ENCODE measurements at places on chromosomes 2 and 18.

GRCh38 chr2:239212121-239212928, 188.5 kb downstream of the HDAC4 start:
- no peak for DNase-seq

DNA sequence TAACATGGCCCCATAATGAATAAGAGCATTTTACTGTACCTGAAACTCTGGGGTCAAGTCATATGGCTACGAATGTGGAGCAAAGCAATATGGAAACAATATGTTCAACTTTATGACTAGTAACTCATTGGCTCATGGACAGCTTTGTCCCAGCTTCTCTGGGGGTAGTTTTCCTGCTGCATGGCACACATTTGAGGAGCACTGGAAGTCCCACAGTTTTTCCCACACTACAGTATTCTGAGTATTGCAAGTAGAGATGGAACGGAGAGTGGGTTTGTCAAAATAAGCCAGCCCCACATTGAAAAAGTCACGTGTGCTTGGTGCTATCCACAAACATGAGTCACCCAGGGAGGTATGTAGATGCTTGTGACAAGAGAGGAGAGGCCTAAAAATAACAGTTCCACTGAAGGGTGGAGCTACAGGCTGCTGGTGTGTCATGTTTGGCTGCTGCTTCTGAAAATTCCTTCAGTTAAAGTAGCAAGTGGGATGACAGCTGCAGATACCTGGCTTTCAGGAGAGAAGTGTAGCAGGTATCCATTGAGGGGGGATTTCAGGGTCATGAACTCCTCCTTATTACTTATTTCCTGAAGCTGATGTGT, 48.2 kb upstream of the CTAGE1 start:
- DNase-seq: no peak

- DNase-seq: no peak
Measured at GRCh38 chr18:76232010-76232409, 263.0 kb downstream of the ZNF516 start.

DNA sequence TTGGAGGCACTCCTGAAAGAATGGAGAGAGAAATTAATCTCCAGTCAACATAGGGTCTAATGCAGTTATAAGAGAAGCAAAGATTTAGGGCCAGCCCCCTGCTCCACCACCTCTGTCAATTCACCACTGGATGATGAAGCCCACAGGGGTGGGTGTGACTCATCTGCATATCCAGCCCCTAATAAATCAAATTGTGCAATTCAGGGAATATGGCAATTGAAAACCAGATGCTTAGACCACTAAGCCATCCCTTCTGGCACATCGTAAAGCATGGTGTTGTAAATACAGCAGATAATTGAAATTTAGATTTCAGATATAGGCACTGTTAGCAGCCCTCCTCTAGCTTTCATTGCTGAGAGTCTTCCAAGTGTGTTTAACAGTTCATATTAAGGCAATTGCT, 541.4 kb downstream of the PARD3B start:
- no peak for DNase-seq

GRCh38 chr18:50751490-50751889, 68.3 kb downstream of the MRO start:
- DNase-seq: no peak

DNA sequence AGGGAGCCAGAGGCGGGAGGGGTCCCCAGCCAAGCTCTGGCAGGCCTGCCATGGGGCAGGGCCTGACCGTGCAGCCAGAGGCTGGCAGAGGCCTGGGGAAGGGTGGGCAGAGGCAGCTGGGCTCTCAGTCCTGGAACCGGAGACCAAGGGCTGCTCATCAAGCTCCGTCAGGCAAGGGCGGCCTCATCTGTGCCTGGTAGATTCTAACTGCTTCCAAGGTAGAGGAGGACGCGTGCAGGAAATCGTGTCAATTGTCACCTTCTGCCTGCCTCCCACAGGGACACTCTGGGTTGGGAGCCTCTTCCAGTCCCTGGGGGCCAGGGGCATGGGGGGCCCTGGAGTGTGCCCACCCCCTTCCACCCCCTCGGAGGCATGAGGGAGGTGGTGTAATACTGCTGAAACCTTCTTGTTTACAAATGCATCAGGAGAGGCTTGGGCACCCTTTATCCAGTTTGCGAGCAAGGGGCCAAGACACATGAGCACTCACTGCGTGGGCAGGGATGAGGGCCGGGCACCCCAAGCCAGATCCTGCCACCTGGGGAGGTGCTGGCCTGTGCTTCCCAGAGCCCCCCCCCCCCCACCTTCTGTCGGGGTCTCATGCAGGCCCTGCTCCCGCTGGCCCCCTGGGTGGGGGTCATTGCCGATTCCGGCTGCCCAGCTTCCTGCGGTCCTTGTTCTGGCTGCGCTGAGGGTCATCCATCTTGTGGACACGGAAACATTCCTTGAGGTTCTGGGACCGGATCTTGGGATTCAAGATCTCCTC, 9.0 kb downstream of the SNORC start:
- DNase-seq: no peak

DNA sequence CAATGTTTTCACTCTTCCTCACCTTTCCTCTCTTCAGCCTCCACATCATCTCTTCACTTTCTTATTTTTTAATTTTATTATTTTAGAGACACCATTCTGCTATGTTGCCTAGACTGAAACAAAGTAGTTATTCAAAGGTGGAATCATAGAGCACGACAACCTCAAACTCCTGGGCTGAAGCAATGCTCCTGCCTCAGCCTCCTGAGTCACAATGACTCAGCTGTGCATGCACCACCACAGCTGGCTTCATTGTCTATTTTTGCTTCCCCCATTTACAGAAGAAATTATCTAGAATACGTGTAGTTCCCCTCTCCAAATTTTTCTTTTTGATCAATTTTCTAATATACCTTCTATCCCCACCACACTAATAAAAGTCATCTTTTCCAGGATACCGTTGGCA, 911.5 kb upstream of the SOX11 start:
- DNase-seq: no peak

DNA sequence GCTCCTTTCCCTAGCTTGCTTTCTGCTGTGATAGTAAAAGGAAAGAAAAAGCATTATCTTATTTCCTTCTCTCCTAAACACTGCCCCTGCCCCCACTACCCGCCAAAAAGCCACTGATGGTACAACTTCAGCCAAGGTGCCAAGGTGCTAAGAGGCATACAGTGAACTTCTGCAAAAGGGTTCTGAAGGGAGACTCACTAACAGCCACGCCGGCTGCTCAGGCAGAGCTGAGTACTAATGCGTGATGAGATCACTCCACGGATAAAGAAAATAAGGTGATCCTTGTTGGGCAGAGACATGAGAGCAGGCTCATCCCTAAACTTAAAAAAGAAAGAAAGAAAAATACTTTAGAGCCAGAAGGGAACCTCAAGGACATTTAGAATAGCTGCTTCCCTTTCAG, 60.5 kb upstream of the PXDN start:
- no peak for DNase-seq

DNA sequence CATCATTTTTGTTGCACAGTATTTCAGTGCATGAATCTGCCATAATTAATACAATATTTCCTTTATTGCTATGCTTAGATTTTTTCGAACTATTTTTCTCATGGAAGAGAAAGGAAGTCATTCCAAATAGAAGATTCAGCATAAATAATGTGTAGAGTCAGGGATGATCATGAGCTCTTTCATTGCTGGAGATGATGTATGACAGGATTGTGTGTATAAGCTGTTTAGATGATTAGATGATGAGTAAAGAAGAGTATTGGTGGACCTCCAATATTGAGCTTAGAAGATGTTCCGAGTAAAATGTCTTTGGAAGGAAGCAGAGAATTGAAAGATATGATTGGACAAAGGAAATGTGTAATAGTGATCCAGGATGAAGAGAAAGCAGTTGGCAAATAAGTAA, 364.5 kb downstream of the PARD3B start:
- DNase-seq: no peak

- no peak for DNase-seq
Measured at GRCh38 chr2:68561372-68561771, 82.0 kb upstream of the PROKR1 start.

DNA sequence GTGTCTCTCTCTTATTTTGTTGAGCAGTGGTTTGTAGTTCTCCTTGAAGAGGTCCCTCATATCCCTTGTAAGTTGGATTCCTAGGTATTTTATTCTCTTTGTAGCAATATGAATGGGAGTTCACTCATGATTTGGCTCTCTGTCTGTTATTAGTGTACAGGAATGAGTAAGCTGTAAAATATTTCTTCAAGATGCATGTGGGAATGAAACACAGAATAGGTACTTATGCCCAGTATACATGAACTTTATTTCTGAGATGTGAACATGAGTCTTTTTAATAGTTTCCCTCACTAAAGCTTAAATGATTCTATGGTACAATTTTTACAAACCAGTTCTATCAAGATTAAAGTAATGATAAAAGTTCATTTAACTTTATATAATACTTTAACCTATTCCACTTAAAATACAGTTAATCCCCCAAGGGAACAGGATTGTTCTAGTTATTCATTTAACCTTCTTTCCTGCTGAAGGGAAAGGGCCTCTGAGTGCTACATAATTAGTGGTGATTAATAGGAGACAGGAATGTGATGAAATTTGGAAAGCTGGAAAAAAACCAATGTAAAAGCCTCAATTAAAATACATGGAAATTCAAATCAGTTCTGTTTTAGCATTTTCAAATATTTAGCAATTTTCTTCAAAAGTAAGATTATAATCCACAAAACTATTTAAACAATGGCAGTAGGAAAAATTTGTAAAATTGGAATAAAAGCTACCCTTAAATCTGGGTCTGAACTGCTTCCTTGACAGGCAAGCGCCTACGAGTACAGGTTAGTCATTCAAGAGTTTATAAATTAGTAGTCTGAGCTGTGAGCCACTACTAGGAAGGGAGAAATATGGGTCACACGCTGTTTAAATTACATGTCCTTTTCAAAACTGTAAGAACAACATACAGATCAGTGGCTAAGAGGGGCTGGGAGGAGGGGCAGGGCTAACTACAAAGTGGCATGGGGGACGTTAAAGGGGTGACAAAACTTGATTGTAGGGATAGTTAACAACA, 28.9 kb downstream of the SPIRE1 start:
- DNase-seq: no peak

GRCh38 chr2:69770193-69770702, 28.3 kb downstream of the ANXA4 start:
- no peak for DNase-seq

DNA sequence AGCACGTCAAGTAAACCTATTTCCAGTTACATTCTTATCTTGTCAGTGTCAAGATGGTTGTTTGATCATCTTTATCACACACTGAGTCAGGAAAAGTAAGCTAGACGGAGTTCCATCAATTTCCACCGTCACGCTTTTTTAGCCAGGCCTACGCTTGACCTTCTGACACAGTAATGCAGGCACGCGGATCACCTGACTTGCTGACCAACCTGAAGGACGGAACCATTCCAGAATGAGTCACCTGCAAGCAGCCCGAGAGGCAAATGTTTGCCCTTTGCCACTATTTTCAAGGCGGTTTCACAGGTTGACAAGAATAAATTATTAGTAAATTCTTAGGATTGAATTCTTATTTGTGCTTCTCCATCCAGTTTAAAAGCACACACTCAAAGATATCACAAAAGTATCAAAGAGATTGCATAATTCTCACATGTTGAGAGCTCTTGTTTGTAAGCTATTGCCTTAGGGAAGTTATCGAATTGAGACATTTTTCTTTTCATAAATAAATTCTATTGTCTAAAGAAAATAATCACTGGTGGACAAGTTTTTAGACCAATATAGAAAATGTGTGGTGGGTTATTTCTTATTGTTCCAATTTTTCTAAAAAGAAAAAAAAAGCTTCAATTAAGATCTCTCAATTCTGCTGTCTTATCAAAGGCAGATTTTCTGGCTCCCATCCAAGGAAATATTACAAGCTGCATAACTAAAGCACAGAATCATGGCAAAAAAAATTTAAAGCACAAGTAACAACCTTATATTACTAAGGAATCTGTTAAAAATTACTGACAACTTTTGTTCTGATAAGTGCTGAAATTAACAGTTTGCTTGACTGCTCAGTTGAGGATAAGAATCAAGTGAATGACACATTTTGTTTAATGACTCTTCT, 31.9 kb downstream of the UXS1 start:
- no peak for DNase-seq

DNA sequence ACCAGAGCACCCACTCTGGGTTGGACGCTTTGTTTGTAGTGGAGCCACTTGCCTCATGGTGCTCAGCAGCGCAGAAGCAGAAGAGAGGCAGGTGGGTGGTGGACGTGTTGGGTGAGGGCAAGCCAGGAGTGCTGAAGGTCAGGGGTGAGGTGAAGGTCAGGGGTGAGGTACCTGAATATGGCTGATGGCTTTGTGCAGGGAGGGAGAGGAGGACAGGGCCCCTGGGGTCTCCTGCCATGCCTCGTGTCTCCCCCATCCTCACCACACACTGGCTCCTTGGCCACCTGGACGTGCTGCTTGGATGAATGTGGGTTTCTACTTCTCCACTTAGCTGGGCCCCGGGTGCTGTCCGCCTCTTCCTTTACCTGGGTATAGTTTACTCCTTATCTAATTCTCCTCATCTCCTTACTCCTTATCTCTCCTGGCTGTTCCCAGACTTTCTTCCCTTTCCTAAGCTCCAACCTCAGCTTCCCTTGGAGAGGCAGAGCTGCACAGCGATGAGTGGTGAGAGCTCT, 68.1 kb downstream of the DYSF start:
- DNase-seq: no peak

GRCh38 chr2:120861576-120862191, 126.0 kb downstream of the GLI2 start:
- DNase-seq: no peak

GRCh38 chr2:229725716-229726574, 11.6 kb upstream of the DNER start:
- no peak for DNase-seq

DNA sequence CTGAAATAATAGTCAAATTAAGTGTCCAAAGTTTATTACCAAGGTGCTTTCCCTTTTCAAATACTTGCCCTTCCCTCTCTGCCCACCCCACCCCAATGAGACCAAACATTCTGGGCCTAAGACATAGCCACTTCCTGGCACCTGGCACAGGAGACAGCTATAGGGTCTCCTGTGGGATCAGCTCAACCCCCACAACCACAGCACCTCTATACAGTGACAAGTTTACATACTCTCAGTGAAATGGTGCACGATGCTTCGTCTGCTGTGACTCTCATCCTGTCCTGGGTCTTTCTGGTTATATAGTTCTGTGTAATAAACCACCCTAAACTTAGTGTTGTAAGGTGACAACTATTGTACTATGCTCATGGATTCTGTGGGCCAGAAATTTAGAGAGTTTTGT, 466.2 kb downstream of the FBXO15 start:
- DNase-seq: no peak

- no peak for DNase-seq
Measured at GRCh38 chr2:17620841-17621240, 80.3 kb downstream of the VSNL1 start.

GRCh38 chr2:109134741-109135358, 5.8 kb downstream of the SH3RF3 start:
- no peak for DNase-seq

- DNase-seq: no peak
Measured at GRCh38 chr2:186256540-186256939, 229.5 kb upstream of the ZC3H15 start.

DNA sequence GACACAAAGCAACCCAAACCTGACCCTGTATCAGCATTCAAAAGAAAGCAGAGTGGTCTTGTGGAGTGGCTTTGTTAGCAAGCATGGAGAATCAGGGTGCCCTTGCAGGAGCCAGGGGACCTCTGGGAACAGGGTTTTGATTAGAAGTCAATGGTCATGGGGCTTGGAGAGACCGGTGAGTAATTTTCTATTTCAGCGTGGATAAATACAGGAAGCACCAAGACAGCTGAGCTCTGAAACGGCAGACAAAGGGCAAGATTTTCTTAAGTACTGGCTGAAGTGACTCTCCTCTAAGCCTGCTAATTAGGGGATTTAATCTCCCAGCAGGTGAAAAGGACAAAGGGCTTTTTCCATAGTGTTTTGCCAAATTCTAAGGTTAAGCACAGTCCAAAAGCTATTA, 78.0 kb upstream of the GAREM1 start:
- no peak for DNase-seq
